Activated naive CD8-positive, alpha-beta T cell treated with anti-CD3 and anti-CD28 coated beads for 36 hours (primary cell): ENCODE measurements at places on chromosomes 2 and 18. TPM values are rescaled to one million over a fixed set of nuclear protein-coding genes. Genes with fewer than 3 reads are reported as not detected.
A peak's percentile ranks its signal among the peaks of the same experiment; 100 is the strongest.

Gene TLX2
- total RNA-seq: 0.12 TPM

Gene FN1
- total RNA-seq: 0.30 TPM

Gene KCNJ3
- total RNA-seq: not detected

Gene LIMS2
- total RNA-seq: 15.8 TPM

Gene ASB1
- 47.0 TPM for total RNA-seq

Gene TMEM178A
- 0.16 TPM for total RNA-seq

- DNase-seq: no peak
Measured at GRCh38 chr2:119082821-119083400, 75.6 kb downstream of the C1QL2 start.

- DNase-seq: no peak
Measured at GRCh38 chr2:102788885-102789260, 27.0 kb downstream of the TMEM182 start.

- no peak for DNase-seq
Measured at GRCh38 chr2:33665039-33665438, 65.9 kb upstream of the FAM98A start.

- DNase-seq: peak; percentile 18
Measured at GRCh38 chr2:101251844-101252407, 760 bp upstream of the CNOT11 start.

GRCh38 chr2:210000464-210001324 lies 1.7 kb upstream of the RPE start:
- no peak for DNase-seq

- DNase-seq: peak; percentile 41
Measured at GRCh38 chr2:218648088-218648786, 11.2 kb downstream of the ZNF142 start.

GRCh38 chr2:183868153-183868552 lies 730.2 kb upstream of the ZNF804A start:
- DNase-seq: no peak

- no peak for DNase-seq
Measured at GRCh38 chr2:219537657-219538488, 5.7 kb downstream of the CHPF start.

DNA sequence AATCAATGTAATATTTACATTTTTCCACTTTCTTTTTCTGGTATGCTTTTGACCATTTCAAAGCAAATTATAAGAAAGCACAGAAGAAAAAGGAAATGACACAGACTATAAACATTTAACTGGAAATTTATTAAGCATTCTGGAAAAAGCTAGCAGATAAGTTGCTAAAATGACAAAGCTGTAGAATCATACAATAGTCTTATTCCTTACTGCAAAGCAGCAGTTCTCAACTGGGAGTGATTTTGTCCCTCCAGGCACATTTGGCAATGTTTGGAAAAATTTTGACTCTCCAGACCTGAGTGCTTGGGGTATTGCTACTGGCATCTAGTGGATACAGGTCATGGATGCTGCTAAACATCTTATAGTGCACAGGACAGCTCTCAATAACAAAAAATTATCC lies 75.1 kb downstream of the MBD5 start:
- DNase-seq: no peak

DNA sequence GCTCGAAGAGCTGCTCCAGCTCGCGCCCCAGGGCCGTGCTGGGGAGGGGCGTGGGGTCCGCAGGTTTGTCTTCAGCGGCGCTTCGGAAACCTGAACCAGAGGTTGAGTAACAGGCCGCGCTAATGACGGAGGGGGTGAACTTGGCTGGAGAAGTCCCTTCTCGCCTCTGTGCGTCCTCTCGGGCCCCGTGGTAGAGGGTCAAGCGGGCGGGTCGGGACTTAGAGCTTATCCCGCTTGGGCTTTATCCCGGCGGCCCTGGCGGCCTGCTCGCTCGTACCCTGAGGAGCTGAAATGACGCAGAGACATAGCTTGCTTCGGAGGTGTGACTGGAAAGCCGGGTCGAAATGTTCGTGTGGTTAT lies 479 bp downstream of the RNMT start:
- DNase-seq: peak; percentile 37

DNA sequence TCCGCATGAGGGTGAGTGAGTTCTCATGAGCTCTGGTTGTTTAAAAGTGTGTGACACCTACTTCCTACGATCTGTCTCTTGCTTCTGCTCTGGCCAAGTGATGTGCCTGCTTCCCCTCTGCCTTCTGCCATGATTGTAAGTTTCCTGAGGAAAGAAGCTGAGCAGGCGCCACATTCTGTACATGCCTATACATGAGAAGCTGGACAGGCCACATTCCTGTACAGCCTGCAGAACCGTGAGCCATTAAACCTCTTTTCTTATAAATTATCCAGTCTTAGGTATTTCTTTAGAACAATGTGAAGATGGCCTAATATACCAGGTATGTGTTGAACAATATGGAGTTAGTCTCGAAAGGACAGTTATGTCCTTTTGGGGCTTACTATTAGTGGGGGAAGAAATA lies 281.0 kb downstream of the ALK start:
- no peak for DNase-seq

DNA sequence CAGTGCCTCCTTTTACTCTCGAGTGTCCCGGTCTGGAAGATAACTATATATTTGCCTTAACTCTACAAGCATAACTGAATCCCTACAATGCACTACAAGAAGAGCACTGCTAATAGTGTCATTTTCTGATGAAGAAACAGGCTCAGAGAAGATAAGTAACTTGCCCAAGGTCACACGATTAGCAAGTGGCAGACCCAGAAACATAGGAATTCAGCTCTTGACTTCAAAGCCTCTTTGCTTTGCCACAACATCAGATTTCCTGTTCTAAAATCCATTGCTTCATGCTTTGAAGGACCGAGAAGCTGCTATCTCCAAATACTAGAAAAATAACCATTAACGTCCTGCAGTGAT lies 65.6 kb downstream of the HS1BP3 start:
- no peak for DNase-seq

DNA sequence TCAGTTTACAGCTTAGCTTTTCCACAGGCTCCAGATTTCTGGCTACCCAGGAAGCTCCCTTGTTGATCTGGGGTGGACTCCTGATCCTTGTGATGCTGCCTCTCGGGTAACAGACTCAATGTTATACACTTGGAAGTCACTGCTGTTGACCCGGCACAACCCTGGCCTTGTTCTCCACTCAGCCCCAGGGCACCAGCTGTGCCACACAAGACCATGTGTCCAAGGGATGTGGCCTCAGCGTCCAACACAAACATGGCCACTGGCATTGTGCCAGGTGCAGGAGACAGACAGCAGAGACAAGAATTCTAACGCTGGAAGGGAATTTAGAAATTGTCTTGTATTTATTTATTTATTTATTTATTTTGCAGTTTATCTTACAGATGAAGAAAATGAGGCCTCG lies 39.0 kb upstream of the PPP4R1 start:
- DNase-seq: no peak

DNA sequence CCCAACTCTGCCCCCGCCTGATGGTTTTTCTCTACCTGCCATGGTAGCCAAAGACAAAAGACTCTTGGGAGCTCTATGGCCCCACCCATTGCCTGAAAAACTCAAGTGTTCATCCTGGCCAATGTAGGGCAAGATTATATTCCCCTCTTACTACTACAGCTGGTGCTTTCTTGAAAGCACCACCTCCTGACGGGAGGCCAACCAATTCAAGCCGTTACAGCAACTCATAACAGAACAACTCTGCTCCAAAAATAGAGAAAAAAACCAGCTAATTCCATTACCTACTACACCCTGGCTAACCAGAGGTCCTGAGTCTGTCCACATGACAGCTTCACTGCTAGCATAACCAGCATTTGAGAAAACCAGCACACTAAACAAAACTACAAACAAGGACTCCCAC lies 127.5 kb upstream of the GAREM1 start:
- no peak for DNase-seq

GRCh38 chr2:107323946-107324565 lies 438.1 kb upstream of the ST6GAL2 start:
- no peak for DNase-seq
